ENCODE measurements at places on chromosomes 6 and 20.

DNA sequence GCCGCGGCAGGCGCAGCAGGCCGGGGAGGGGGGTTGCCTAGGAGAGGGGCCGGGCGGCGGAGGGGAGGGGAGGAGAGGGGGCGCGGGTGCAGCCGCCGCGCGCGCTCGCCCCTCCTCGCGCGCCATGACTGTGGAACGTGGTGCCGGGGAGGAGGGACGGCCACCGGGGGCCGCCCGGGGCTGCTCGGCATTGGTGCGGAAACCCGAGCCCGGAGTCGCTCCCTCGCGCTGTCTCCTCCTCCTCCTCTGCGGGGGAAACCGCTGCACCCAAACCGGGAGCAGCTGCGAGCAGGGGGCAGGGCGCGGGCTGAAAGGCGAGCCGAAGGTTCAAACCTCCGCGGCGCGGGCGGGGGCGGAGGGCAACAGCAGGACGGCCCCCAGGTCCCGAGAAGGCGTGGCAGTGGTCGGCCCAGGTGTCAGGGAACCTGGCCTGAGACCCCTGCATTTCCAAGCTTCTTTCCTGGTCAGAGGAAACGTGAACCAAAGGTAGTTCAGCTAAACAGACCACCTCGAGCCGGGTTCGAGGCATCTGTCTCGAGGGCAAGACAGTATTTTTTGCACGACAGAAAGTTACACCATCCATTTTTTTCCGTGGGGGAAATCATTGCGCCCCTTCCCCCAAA is 1.4 kb upstream of the TRERF1 start:
- DNase-seq, result peak; percentile 96

- no peak for DNase-seq
These were observed 725.3 kb downstream of the COL12A1 start for GRCh38 chr6:74480561-74480960.

GRCh38 chr6:153034139-153034538 is 31.6 kb upstream of the MTRF1L start:
- no peak for DNase-seq

DNA sequence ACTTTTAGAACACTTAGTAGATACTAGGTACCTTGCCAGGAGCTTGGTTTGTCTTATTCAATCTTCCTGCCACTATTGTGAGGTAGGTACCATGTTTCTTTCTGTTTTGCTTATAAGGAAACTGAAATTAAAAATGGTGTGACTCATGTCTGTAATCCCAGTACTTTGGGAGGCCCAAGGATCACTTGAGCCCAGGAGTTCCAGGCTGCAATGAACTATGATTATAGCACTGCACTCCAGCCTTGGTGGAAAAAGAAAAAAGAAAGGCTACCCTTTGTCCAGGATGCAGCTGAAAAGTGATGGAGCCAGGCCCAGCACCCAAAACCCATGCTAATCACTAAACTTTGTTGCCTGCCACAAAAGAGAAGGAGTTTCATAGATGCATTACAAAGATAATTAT is 34.1 kb upstream of the LAMA4 start:
- DNase-seq, result no peak

GRCh38 chr20:1588533-1589460 is 31.0 kb downstream of the SIRPB1 start:
- DNase-seq, result no peak

DNA sequence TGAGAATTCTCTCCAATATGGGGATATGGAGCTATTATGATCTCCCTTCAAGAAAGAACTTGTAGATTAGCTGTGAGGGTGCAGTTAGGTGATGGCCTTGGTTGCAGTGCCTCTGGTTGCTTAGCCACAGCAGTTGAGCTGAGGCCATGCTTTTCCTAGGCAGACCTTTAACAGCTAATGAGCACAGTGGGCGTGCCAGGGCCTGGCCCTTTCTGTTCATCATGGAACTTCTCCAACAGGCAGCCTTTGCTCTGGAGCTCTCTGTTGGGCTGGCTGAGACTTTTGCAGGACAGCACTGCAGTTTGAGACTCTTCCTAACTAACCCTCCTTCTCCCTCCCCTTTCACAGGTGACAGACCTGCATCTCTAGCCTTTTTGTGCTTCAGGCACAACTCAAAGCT is 39.7 kb upstream of the TMEM170B start:
- no peak for DNase-seq

GRCh38 chr6:92259171-92259570 is 1160.2 kb downstream of the EPHA7 start:
- no peak for DNase-seq

GRCh38 chr6:52787917-52788316 is 15.7 kb downstream of the GSTA1 start:
- DNase-seq, result no peak

- DNase-seq, result no peak
These were observed 54.7 kb downstream of the ELOVL5 start for GRCh38 chr6:53294095-53294494.

GRCh38 chr6:111480988-111481822 is 1.8 kb downstream of the REV3L start:
- no peak for DNase-seq

- no peak for DNase-seq
These were observed 34.7 kb downstream of the AAR2 start for GRCh38 chr20:36270744-36271638.

DNA sequence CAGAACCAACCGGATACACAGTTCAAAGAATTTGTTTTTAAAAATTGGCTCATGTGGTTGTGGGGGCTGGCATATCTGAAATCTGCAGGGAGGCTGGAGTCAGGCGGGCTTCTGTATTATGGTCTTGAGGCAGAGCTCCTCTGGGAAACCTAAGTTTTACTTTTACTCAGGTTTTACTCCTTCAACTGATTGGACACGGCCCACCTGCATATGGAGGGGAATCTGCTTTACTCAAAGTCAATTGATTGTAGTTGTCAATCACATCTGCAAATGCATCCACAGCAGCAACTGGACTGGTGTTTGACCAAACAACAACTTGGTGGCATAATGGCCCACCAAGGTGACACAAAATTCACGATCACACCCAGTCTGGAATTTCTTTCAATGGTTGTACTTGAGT is 103.4 kb downstream of the ERMARD start:
- DNase-seq, result no peak

GRCh38 chr6:129818251-129818650 is 42.9 kb downstream of the TMEM244 start:
- DNase-seq, result no peak

Measured in left hindlimb (tissue), 1 donor.